Esophagus muscularis mucosa (tissue), 4 donors: ENCODE measurements at places on chromosomes 2 and 18. TPM values are rescaled to one million over a fixed set of nuclear protein-coding genes. Genes with fewer than 3 reads are reported as not detected.

DNA sequence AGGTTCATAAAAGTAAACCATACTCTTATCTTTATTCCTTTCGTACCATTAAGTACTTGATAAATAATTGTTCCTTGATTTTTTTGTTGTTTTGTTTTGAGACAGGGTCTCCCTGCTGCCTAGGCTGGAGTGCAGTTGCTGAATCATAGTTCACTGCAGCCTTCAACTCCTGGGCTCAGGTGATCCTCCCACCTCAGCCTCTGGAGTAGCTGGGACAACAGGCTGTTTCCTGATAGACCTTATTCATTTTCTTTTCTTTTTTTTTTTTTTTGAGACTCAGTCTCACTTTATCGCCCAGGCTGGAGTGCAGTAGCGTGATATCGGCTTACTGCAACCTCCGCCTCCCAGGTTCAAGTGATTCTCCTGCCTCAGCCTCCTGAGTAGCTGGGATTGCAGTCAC lies 5.5 kb downstream of the KCNG3 start:
- no peak for DNase-seq

DNA sequence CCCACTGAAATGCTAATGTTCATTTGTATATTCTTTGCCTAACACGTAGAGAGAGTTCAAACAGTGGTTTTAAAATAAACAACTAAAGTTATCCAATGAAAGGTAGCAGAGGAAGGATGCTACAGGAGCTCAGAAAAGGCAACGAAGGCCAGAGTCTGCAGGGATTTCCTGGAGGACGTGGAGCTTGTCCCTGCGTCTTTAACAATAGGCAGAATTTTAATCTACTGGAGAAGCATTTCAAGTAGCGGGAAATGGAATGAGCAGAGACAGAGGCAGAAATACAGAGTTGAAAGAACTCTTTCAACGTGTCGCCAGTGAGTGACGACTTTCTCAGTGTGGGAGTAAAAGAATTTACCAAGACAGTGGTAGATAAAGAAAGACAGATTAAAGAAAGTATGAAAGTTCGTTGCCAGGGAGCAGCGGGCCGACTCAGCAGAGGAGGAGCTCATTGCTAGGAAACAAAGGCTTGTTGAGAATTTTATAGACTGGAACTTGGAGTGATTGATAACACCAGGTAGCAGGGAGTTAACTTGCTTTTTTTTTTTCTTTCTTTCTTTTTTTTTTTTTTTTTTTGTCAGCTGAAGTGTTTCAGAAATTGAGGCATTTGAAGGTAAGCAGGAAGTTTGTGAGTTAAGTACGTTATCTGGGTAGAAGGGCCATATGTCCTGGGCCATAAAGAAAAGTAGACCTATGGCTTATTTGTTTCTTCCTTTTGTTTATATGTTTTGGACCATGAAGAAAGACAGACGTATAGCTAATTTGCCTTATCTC lies 625 bp upstream of the NBAS start:
- no peak for DNase-seq

GRCh38 chr2:23664066-23664788 lies 262.7 kb downstream of the ATAD2B start:
- no peak for DNase-seq

DNA sequence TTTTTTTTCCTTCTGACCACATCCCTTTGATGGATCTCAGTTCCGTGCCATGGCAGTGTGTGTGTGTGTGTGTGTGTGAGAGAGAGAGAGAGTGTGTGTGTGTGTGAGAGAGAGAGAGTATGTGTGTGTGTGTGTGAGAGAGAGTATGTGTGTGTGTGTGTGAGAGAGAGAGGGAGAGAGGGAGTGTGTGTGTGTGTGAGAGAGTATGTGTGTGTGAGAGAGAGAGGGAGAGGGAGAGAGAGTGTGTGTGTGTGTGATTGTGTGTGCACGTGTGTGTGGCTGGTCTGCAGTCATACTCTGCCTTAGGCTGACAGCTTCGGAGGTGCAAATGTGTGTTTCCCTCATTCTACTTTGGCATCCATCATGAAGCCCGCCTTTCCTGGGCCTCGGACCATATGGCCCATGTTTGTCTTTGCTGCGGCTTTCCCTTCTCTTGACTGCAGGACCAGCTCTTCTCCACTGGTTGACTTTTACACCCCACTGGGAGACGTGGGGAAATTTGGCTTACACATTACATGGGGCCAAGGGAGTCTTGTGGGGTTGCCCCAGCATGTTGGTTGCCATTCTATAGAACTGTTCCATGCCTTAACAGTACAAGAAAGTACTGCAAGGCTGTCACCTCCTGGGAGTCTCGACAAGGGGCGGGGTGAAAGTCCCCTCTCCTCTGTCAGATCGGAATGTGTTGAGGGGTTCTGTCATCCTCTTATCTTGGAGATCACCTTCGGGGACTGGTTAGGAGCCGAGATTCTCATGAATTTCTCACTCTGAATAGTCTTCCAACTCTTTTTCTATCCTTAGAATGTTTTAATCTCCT lies 21.6 kb downstream of the TSN start:
- peak; percentile 80 for DNase-seq

GRCh38 chr2:151575338-151575737 lies 158.9 kb downstream of the NEB start:
- no peak for DNase-seq

GRCh38 chr2:198287706-198288105 lies 483.3 kb downstream of the PLCL1 start:
- no peak for DNase-seq

DNA sequence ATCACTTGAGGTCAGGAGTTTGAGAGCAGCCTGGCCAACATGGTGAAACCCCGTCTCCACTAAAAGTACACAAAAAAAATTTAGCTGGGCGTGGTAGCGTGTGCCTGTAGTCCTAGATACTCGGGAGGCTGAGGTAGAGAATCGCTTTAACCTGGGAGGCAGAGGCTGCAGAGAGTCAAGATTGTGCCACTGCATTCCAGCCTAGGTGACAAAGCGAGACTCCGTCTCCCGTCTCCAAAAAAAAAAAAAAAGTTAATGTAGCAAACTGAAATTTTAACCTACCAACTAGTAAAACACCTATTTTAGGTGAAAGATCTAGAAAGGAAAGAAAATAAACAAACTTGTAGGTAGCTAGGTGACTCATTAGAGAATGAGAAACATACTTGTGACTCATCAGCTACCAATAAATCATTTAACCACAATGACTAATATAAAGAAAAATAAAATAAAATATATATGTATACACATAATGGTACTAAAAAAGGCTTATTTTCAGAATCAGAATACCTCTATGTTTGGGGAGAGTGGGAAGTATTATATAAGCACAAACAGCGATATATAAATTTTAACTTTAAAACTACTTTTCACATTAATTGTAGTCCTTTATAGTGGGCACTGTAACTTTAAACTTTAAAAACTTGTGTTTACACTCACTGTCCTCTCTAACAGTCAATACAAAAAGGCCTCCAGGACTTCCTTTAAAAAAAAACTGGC lies 36.6 kb downstream of the DARS1 start:
- no peak for DNase-seq

- no peak for DNase-seq
These were observed 7.9 kb downstream of the PKP4 start for GRCh38 chr2:158464426-158465281.

- no peak for DNase-seq
These were observed 63.4 kb downstream of the NYAP2 start for GRCh38 chr2:225462945-225463344.

DNA sequence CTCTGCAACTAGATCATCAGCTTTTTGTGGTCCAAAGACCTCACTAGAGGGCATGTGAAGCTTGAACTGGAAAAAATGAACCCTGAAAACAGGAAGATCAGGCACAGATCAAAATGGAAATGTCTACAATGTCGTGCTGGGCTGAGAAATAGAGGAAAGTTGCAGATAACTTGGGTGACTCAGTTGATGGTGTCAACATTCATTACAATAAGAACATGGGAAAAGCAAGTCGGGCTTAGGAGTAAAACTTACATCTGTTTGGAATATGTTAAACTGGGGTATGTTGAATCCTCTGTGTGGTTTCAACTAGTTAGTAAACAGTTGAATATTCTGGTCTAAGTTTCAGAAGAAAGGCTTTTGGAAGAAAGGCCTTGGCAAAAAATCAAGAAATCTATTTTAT lies 940.4 kb downstream of the ERBB4 start:
- DNase-seq: no peak

DNA sequence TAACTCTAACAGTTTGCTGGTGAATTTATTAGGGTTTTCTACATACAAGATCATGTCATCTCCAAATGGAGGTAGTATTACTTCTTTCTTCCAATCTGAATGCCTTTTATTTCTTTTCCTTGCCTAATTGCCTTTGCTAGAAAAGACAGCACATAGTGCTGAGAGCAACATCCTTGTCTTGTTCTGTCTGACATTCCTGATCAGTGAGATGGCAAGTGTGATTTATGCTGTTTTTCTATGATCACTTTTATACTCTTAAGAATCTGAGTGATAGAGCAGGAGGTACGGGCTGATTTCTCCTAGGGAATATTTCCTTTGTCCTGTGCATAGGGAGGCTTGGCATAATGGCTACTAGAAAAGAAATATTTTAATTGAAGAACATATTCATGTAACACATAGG lies 17.3 kb downstream of the LYPD6B start:
- no peak for DNase-seq

Gene C2orf80
- total RNA-seq: not detected

Gene MC5R
- total RNA-seq: not detected

Gene ZRANB3
- 1.8 TPM for total RNA-seq

Gene MYOM1
- total RNA-seq: 15.8 TPM
